ENCODE measurements at places on chromosomes 2 and 18.
A peak's percentile ranks its signal among the peaks of the same experiment; 100 is the strongest.

- no peak for DNase-seq
Observed at GRCh38 chr18:25234740-25235345, 117.1 kb downstream of the ZNF521 start.

DNA sequence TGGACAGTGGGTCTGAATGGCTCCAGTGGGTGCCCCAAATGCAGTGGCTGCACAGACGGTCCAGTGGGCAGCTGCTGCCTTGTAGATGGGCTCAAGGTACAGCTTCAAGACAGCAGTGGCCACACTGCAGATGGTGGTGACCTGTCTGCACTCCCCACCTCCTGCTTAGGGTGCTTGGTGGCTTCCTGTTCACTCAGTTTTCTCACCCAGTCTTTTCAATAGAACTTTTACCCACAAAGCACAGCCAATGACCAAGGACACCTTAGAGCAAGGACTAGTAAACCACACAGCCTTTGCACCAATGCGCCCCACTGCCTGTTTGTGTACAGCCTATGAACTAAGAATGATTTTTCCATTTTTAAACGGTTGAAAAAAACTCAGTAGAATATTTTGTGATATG is 34.9 kb downstream of the MEX3C start:
- DNase-seq = no peak

DNA sequence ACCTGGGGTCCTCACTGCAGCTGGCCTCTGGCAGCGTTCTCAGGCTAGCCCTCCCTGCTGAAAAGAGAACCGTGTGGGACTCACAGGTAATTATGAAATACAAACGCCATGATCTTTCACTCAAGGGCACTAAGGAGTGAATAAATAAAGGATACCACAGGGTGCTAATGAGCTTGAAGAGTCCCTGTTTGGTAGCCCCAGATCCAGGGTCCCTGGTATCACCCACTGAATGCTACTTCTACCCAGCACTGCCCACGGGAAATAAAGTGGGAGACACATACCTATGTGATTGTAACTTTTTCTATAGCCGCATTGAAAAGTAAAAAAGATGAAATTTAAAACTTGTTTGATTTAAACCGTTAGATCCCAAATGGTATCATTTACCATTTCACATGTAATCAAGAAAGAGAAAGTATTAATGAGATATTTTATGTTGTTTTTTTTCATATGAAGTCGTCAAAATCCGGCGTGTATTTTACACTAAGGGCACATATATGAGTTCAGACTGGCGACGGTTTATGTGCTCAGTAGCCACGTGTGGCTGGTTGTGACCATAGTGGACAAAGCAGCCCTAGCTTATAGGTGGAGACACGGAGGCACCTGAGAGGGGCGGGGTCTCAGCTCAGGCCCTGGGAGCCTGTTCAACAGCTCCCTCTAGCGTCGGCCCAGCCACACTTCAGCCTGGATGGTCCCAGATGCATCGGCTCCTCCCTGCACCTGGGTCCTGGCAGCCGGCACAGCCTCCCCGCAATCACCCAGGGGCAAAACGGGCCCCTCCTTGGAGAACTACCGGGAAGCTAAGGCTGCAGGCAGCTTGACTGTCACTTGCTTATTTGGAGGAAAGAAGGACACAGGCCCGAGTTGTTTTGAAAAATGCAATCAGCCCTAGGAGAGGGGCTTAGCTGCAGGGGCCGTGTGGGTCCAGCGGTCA is 39.2 kb downstream of the ODC1 start:
- DNase-seq = peak; percentile 73

DNA sequence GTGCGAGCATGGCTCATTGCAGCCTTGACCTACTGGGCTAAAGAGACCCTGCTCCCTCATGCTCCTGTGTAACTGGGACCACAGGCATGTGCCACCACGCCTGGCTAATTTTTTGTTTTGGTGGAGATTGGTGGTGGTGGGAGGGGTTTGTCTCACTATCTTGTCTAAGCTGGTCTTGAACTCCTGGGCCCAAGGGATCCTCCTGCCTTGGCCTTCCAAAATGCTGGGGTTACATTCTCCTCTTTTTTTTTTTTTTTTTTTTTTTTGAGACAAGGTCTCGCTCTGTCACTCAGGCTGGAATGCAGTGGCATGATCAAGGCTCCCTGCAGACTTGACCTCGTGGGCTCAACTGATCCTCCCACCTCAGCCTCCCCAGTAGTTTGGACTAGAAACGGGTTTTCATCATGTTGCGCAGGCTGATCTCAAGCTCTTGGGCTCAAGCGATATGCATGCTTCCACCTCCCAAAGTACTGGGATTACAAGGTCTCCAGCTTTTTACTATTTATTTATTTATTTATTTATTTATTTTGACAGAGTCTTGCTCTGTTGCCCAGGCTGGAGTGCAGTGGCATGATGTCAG is 238.3 kb downstream of the MYCN start:
- no peak for DNase-seq

GRCh38 chr2:195055996-195056395 is 601.0 kb upstream of the SLC39A10 start:
- DNase-seq = no peak

DNA sequence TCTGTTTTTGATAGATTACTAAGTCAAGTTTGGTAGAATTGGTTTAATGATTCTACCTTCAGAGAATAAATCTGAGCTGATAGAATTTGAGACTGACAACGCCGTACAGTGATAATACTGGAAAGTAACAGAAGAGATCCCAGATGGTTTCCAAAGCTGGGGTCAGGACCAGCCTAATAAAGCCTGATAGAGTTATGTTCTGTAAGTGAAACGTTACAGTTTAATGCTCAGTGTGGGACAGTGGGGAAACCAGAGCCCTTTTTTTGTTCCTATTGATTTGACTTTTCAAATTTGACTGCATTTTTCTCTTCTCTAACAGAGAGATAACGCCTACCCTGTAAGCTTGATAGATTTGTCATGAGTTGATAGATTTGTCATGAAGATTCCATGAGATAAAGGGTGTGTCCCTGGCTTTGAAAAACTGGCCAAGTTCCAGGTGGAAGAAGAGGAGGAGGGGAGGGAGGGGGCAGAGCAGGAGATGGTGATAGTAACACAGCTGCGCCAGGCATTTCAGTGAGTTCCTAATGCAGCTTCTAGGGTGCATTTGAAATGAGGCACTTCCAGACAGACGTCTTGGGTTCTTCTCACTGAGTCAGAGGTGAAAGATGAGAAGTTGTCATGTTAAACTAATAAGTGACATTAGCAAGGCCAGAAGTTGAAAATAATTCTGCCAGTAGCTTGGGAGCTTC is 65.1 kb downstream of the CERS6 start:
- no peak for DNase-seq

- no peak for DNase-seq
Observed at GRCh38 chr2:120546865-120547390, 188.7 kb upstream of the GLI2 start.

DNA sequence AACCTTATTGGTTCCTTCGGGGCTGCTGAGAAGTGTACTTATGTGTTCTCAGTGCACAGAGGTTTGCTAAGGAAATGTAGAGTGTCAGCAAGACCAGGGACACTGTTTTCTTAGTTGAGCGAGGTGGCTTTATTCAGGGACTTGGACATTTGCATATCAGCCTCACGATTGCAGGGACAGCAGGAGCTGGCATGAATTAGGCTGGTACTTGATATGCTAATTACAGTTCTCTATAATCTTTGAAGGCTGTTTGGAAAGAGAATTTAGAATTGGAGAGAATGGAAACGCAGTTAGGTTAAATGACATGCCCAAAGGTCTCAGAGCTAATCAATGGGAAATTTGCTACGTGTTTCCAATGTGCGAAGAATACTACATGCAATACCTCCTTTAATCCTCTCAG is 18.7 kb upstream of the MTCL1 start:
- no peak for DNase-seq

GRCh38 chr18:50790948-50791347 is 28.9 kb downstream of the MRO start:
- peak; percentile 36 for DNase-seq

DNA sequence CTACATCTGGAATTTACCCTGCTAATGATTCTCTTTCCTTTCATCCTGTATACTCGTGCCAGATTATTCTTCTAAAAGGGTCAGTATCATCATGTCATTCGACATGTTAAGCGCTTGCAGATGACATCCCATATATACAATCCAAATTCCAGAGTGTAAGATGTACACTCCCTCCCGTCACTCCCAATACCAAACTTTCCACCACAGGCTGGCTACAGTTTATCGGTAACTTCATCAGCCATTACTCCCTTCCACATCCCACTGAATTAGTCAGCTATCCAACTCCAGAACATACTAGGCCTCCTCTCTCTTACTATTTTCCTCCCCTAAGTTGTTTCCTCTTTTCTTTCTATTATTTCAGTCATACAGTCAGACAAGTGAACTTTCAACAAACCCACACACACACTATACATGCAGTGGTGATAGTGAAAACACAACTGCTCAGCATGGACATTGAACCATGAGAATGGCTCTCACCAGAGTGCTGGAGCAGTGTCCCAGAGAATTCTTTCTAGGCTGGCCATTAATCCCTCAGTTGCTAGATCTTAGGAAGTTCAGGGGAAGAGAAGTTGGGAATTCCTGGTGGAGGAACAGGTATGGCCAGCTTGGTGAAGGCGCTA is 10.6 kb upstream of the NMI start:
- no peak for DNase-seq

- DNase-seq = peak; percentile 56
Observed at GRCh38 chr2:134120733-134121630, 132.9 kb upstream of the MGAT5 start.

GRCh38 chr2:18922276-18922675 is 332.9 kb upstream of the NT5C1B start:
- DNase-seq = no peak

DNA sequence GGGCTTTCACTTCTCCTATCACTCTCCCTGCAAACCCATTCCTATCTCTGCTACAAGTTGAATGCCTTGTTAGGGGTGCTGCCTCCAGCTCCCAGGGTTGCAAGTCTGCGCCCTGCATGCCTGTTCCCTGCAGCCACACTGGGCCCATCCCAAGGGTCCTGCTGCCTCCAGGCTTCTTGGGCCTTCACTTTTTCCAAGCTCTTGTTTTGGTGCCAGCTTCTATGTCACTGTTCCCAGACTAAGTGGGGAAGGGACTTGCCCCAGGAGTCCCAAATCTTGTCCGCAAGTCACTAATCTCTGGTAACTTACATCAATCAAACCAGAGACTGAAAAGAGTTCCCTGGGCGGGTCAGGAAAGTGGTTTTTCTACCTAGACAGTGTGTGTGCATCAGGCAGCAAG is 65.4 kb downstream of the ZCCHC2 start:
- DNase-seq = no peak

DNA sequence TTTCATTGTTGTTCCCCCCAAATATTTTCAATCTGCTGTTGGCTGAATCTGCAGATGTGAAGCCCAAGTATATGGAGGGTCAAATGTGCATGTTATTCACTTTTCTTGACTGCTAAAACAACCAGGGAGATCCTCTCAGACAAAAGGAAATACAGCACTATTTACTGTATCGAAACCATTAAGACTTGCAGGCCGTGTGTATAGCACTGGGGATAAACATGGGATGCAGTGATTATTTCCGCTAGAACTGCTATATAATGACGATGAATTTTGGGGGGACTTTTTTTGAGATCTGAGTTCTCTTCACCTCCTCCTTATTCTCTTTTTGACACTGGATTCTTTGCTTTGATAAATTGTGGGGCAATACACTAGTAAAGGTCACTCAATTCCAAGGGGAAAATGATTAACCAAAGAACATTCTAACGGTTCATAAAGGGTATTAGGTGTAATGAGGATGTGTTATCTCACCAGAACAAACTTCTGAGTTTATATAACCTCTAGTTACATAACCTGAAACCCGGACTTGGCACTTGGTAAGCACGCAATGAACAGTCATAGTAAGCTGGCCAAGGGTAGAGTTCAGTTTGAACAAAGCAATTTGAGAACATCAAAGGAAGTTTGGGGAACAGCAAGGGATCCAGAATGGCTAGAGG is 3.5 kb upstream of the UGT1A1 start:
- DNase-seq = no peak

DNA sequence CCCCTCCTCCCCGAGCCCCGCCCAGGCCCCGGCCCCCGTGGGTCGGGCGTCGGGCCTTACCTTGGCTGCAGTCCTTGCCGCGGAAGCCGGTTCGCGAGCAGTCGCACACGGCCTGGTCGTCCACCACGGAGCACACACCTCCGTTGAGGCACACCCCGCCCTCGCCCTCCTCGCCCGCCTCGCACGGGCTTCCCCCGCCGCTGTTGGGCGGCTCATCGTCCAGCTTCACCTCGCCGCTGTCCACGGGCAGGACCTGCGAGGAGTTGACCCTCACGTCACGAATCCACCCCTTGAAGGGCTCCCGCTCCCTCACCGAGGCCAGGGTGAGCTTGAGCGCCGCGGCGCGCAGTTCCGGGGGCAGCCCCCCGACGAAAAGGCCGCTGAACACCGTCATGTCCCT is 4.5 kb downstream of the NRXN1 start:
- no peak for DNase-seq

DNA sequence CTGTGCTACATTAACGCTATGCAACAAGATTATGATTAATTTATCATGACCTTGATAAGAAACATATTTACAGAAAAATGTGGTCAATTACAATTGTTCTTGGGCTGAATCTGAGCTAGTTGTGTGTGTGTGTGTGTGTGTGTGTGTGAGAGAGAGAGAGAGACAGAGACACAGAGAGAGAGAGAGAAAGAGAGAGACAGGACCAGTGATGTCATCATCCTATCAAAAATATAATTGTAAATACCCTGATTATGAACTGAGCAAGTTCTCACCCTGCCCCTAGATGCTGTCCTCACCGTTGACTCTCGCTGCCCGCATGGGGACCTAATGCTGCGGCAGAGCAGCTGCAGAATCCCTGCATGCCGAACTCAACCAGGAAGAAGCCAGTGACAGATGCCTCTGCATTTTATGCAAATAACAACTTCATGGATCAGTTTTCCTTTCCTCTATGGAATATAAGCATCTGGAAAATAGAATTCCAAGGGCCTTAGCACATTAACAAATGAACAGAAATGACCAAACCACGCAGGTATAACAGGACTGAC is 512.5 kb downstream of the PLCL1 start:
- DNase-seq = no peak

- DNase-seq = no peak
Observed at GRCh38 chr2:106845716-106846115, 40.3 kb downstream of the ST6GAL2 start.

DNA sequence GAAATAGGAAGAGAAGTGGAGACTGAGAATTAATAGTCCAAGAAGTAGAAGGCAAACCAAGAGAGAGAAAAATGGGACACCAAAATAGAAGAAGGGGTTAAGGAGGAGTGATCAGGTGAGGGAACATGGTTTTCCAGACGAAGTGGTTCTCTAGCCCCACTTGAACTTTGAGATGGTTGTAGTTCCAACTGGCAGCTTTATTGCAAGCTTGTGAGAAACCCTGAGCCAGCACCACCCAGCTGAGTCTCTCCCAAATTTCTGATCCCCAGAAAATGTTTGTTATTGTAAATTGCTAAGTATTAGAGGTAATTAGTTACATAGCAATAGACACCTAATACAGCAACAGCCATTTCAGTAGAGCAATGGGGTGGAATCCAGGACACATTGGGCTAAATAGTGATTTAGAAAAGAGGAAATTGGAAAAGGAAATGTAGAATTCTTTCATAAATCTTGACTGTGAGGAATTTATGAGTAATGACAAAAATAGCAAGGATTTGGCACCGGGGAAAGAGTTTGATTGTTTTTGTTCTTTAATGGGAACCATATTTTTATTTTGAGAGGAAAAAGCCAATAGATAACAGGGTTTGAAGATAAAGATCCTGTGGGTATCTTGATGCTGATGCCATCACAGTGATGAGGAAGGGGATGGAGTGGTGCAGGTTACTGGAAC is 62.1 kb upstream of the XDH start:
- no peak for DNase-seq
